LNCaP clone FGC (cell line): ENCODE measurements at places on chromosomes 7 and 10.

DNA sequence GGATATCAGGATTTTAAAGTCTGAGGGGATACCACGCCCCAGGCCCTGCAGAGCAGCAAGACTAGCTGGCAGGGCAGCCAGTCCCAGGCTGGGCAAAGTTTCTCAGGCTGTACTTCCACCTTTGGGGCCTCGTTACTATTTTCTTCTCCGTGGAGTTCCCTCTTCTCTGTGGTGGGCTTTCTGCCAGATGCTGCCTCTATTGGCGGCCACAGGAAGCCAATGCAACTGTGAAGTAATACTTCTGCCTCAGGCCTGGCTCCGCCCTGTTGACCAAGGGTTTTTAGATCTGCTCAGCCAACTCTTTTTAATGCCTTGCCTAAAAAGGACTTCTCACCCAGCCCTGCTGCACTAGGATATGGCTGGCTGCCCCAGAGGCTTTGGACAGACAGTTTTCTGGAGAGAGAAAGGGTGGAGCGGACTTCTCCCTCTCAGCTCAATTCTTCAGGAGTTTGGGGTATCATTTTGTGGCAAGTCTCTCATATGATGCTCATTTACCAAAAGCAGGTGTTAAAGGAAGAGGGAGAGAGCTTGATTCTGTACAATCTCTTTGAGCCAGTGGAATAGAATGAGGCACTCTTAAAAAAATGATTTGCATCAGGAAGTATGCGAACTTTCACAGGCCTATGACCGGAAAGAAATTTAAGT is 67.4 kb downstream of the HHEX start:
- DNase-seq: peak; percentile 82

DNA sequence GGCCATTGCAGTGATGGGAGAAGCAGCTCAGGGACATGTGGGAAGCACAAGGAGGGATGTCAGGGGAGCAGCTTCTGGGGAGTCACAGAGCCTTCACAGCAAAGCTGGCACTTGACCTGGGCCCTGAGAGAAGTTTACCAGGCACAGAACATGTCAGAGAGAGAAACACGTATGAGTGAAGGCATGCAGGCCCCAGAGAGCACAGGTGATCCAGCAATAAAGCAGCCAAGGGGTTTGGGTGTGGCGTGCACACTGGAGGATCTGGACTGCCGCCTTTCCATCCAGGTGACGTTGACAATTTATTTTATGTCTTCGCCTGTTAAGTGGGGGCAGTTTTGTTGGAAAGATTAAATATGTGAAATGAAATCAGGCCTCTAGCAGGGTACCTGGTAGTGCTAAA is 252.6 kb upstream of the COBL start:
- DNase-seq: no peak

DNA sequence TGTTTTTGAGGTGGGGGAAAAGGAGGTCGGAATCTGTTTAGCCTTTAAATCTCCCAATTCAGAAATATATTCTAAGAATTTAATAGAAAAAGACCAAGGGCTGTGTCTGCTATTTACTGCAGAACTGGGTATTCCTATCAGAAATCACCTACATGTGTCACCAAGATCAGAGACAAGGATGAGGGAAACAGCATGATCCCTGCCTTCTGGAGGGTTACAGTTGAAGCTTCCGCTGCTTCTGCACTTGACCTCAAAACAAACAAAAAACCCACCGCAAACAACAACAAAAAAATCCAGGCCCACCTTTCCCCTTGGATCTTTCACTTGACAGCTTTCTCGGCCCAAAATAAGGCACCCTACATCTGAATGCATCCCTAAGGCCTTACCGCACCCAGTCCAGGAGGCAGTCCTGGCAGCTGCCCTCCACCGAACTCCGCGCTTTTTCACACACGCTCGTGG is 750 bp upstream of the CDK14 start:
- no peak for DNase-seq

DNA sequence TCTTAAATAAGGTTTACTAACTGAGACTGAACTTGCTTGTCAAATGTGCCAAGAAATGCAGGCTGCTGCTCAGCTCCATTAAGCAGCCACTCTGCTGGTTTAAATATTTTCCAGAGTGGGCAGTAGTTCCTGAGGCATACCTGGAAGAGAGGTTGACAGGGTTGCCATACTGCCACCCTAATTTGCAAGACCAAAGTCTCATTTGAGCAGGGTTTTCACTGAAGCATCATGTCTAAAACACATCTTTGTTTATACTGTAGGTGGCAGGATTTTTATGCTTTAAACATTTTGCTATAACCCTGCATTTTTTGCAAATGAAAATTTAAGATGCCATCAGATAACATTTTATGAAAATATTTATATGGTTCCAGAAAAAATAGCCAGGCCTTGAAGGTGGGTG is 618.0 kb upstream of the LRRTM3 start:
- DNase-seq: no peak

DNA sequence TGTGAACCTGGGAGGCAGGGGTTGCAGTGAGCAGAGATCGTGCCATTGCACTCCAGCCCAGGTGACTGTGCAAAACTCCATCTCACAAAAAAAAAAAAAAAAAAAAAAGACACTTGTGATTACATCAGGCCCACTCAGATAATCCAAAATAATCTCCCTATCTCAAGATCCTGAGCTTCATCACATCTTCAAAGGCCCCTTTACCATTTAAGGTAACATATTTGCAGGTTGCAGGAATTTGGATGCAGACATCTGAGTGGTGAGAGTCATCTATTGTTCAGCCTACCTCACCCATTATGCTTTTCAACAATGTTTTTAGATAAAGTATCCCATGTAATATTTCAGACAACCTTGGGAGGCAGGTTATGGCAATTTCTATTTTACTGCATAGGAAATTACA is 51.4 kb upstream of the EXOC4 start:
- DNase-seq: no peak
